Stimulated activated CD4-positive, alpha-beta T cell treated with anti-CD3 and anti-CD28 coated beads, Interleukin-15, amount 100 ng/mL, for 1 hour (primary cell): ENCODE measurements at places on chromosomes 5 and 9.

GRCh38 chr5:77095189-77095588 is 8.1 kb upstream of the ZBED3 start:
- DNase-seq = no peak

DNA sequence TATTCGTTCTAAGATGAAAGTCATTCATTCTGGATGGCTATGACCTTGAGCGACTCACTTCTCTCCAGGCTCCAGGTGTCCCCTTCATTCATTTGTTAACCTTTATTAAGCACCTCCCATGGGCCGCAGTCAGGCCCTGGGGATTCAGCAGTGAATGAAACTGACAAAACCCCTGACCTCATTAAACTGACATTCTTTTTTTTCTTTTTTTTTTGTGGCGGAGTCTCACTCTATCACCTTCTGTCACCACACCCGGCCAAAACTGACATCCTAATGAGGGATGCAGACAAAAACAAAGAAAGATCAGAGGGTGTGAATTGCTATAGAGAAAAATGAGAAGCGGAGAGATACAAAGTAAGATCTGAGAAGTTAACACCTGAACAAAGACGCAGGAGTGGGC is 16.5 kb upstream of the ODF2 start:
- DNase-seq = no peak

GRCh38 chr9:90033028-90033650 is 428.3 kb downstream of the GADD45G start:
- no peak for DNase-seq

DNA sequence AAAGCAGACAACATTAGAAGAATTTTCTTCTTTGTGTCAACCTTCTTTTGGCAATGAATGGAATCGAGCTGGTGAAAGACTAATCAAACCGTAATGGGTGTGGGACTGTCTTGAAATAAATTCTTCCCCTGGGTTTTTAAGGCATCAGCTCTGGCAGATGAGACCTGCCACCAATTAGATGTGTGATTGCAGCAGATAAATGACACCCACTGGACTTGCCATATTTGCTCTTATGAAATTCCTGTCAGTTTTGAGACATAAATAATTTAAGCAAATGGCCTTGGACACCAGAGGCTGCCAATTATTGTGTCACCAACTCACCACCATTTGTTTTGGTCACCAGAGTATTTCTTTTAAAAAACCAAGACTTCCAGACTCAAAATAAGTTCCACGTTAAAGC is 135.9 kb upstream of the RGMB start:
- no peak for DNase-seq

DNA sequence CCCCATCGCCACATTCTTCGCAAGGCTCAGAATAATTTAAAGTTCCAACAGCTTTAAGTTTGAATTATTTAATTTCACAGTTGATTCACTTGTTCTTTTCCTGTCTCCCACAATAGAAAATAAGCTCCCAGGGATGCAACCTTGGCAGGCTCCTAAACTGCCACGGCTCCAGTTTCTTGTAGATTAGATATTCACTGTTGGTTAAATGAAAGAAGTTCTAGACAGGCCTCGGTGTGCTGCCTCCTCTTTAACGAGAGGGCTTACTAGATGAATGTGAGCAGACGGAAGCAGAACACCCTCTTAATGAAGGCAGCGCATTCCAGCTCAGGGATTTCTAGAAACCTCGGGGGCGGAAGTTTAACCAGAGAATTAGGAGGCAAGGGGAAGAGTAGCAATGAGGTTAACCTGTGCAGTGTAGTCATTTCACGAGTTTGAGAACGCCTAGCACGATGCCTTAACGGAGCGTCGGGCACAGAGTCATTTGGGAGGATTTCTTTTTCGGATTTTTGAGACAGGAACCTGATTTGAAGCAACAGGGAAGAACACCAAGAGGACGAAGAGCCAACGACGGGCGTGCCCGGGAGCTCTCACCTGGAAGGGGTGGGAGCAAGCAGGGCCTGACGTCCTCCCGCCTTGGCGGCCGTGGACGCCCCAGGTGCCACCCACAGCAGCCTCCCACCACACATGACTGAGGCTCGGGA is 637 bp upstream of the SMC5 start:
- DNase-seq = no peak

DNA sequence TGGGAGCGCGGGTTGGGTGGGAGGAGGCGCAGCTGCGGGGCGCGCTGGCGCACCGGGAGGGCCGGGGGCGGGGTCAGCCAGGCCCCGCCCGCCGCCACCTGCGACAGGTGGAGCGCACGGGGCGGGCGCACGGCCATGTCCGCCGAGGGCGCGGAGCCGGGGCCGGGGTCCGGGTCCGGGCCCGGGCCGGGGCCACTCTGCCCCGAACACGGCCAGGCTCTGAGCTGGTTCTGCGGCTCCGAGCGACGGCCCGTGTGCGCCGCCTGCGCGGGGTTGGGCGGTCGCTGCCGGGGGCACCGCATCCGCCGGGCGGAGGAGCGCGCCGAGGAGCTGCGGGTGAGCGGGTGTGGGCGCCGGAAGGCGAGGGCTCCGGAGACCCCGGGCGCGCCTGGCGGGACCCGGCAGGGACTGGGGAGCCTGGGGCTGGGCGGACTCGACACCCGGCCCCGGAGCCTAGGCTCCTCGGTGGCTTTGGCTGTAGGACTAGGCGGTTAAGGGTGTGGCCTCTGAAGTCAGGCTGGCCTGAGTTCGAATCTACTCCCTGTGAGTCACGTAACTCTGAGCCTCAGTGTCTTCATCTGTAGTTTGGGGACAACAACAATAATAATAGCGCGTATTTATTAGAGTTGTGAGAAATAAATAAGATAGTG is at the start of gene BSPRY:
BSPRY (plus strand) TSS at position 97 of the 650 bp plus-strand sequence; CDS start at position 136, 39 bp downstream.
- no peak for DNase-seq

DNA sequence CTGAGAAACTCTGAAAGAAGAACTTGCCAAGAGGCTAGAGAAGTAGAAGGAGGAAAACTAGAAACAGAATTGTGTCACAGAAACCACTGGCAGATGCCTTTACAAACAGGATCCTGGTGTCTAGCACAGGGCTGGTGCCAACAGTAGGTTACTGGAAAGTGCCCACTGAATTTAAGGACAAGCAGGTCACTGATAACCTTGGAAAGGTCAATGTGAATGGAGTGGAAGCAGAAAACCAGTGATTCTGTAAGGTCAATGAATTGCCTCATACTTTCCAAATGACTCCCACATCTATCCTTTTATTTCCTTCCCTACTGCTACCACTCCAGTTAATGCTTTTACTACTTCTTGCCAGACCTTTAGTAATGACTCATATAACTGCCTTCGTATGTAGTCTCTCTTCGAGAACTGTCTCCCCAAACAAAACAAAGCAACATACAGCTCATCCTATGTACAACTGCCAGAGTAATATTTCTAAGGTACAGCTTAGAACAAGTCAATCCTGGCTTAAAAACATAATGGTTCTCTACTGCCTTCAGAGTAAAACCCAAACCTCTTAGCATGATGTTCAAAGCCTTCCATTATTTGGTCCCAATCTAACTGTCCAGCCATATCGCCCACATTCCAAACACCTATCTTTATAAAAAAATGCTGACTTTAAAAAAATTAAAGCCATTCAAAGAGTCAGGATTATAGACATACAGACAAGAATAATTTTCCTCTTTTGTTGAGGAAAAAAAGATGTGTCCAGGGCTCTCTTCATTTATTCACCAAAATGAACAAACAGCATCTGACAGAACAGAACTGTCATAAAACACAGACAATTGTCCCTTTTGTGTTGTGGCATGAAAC is 52.5 kb downstream of the NR3C1 start:
- DNase-seq = no peak

- no peak for DNase-seq
Measured at GRCh38 chr9:77585335-77585786, 62.8 kb downstream of the GNA14 start.

GRCh38 chr5:58497921-58498320 is 6.7 kb downstream of the GAPT start:
- no peak for DNase-seq

GRCh38 chr5:141477044-141477575 is 1.3 kb downstream of the PCDHGC3 start:
- DNase-seq = no peak

- no peak for DNase-seq
Measured at GRCh38 chr9:13675638-13676000, 396.1 kb upstream of the MPDZ start.

- DNase-seq = no peak
Measured at GRCh38 chr9:135772702-135773493, 70.9 kb downstream of the KCNT1 start.

DNA sequence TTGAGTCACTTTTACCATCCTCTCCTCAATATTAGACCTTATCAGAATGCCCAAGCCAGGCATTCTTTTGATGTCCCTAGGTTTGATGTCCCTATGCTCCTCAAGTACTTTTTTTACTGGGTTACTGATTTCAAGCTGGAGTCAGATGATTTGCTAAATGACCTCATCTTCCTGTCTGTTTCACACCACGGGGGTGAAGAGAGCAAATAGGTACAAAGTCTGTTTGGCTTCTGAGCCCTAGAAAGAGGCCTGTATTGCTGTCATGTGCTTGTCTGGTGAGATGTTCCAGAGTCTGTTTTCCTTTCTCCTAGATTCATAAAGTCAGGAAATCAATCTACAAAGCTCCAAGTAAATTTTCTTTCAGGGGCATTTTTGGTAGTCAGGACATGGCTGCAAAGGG is 12.7 kb upstream of the DAB2 start:
- DNase-seq = no peak

DNA sequence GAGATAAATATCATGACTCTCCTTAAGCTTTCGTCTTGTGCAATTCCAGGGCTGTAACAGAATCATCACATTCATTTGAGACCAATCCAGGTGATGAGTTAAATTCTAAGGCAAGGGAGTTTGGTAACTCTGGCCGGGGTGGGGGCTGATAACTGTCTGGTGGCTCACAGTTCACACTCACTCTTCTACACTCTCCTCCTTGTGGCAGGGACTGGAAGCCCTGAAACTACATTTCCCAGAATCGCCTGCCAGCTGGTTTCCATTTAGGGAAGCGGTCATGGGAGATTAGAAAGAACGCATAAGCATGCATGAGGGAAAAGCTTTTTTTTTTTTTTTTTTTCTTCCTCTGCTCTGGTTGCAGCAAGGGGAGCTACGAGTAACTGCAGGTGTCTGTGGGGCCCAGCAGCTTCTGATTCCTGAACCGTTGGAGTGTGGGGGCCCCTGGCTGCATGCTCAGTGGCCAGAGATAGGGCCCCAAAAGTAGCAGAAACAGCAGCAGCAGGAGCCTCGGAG is 154.8 kb upstream of the TBC1D2 start:
- no peak for DNase-seq

DNA sequence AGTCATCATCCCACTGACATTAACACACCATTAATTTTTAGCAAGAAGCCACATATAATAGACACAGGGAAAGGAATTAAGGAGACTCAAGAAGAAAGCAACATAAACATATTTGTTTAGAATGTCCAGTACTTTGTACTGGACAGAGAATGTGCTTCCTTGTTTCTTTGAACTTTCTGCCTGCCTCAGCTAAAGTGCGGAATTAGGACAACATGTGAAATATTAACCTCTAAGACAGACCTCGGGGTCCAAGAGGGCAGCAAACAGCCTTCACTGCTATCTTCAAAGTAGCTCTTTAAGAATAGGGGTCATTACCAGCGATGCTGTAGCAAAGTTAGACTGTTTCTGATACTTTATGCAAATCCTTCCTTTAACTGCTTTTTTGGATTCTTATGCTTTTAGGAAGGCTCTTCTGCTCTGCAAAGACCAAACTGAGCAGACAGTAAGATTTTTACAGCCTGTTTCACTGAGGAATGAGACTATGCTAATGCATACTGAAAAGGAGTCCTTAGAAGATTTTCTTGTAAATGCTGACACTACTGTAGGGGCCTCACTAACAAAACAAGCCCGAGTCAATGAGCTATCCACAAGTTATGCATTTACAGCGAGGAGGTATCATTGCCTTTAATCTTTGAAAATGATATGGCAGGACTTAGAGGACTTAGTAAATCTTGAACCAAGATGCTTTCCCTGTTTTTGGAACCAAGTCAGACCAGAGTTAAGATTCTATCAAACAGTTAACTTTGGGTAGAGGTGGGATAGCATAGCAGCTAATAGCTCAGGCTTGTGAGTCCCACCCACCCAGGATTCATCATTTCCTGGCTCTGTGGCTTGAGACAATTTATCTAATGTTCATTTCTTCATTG is 23.8 kb downstream of the DAB2 start:
- no peak for DNase-seq

- no peak for DNase-seq
Measured at GRCh38 chr9:107932046-107932445, 442.5 kb upstream of the KLF4 start.

- DNase-seq = no peak
Measured at GRCh38 chr9:127449332-127449966, 1.8 kb downstream of the RPL12 start.

- DNase-seq = no peak
Measured at GRCh38 chr5:157963761-157964160, 104.8 kb upstream of the CLINT1 start.

DNA sequence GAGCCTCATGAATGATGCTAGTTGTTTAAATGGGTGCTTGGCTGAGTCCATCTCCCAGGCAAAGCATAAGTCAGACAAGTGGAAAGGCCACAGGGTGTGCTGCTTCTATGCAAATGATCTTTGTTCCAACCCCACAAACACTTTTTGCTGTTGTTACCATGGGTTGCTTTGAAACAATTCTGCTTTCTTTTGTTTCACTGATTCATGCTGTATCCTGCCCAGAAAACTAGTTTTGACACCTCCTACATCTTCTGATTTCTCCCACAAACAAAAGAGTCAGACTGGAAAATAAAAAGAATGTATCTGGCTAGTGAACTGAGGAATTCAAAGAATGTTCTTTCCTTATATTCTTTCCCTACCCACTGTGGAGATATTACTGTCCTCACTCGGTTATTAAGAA is 298.6 kb downstream of the DIRAS2 start:
- DNase-seq = no peak

GRCh38 chr5:15365070-15365469 is 134.9 kb upstream of the FBXL7 start:
- DNase-seq = no peak
